Activated CD4-positive, alpha-beta T cell treated with anti-CD3 and anti-CD28 coated beads, Interleukin-2, amount 50 U/mL, for 4 hours (primary cell): ENCODE measurements at places on chromosomes 6 and 20.

DNA sequence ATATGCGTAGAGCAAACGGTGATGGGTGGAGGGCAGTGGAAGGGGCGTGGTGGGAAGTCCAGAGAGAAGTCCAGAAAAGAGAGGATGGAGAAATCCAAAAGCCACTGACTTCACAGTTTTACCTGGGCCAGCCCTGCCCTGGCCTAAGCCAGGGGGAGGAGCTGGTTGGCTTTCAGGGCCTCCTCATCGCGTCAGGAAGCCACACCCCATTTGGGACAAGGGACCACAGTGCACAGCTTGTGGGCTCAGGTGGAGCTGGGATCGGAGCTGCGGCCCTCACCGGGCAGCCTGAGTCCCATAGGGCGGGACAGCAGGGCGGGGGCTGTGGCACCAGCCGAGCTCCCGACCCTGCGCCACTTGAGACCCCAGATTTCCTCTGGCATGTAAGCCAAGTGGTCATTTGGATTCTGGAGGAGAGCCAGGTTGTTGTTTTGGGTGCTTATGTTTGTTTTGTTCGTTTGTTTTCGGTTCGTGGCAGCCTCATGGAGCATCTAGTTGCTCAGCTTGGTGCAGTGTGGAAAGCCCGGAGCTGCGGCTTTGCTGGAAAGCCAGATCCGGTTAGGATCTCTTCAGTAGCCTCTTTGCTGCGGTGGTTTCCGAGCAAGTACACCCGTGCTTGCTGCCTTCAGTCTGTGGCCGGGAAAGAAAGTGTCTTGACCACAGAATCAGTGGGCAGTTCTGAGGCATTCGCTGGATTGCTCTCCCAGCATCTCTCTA is 42.2 kb downstream of the RIOK1 start:
- no peak for DNase-seq

DNA sequence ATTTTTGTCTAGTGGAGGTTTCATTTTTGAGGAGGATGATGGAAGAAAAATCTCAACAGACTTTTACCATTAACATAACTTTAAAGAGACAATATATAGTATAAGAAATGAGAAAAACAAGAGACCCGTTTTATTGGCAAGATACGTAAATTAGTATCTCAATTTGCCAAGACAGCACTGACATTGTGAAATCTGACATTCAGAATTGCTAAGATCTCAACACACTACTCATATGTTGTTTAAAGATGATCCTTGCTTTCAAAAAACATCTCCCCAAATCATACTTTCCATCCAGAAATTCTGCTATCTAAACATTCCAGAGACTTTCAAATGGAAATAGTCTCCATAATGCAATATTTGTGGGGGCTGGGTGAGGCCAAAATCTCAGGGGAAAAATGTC is 220.9 kb upstream of the CEP162 start:
- no peak for DNase-seq

DNA sequence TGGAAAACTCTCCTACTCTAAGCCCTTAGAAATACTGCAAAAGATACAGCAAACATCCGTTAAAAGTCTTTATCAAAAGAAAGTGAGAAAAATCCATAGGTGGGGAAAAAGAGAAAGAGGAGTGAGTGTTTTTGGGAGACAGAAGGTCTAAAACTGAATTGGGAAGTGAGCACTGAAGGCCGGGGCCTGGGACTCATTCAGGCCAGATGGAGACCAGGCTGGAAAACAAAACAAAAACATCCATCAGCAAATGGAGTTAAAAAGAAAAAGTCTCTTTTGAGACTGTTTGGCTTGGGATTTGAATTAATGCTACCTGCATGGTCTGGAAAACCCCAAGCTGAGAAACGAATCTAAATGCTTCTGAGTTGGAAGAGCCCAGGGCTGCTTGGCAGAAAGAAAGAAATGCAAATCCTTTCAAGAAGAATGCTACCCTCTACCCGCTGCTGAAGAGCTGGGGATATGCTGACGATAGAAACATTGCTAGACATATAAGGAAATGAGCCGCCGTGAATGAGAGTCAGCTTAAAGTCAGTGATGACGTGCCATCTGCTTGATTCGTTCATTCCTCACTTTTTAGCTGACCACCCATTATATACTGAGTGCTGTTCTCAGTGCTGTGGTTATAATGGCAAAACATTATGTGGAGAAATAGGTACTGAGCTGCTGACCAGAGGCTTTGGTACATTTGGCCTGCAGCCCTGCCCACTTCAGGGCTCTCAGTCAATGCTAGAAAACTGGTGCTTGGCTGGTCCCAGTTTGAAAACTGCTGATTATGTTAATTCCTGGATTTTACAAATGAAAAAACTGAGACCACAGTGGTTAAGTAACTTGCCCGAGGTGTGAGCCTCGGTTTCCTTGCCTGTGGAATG is 28.0 kb upstream of the TULP4 start:
- DNase-seq = no peak

DNA sequence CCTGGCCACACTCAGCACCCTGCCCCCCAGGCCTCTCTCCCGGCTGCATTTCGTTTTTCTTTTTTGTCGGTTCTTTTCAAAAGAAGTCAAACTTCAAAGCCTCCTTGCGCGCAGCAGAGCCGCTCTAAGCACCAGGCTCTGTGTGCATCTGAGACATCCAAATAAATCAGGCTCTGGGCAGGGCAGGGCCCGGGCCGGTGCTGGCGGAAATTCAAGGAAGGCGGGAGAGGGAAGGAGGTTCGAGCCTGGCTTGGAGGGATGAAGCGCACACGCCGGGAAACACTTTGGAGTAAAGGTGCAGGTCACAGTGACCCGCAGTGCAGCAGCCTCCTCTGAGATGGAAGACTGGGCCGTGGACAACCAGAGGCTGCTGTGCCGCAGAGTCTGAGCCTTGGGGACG is 5.8 kb downstream of the GATA5 start:
- no peak for DNase-seq

- DNase-seq = no peak
Observed at GRCh38 chr6:122495612-122496011, 24.0 kb upstream of the SERINC1 start.

DNA sequence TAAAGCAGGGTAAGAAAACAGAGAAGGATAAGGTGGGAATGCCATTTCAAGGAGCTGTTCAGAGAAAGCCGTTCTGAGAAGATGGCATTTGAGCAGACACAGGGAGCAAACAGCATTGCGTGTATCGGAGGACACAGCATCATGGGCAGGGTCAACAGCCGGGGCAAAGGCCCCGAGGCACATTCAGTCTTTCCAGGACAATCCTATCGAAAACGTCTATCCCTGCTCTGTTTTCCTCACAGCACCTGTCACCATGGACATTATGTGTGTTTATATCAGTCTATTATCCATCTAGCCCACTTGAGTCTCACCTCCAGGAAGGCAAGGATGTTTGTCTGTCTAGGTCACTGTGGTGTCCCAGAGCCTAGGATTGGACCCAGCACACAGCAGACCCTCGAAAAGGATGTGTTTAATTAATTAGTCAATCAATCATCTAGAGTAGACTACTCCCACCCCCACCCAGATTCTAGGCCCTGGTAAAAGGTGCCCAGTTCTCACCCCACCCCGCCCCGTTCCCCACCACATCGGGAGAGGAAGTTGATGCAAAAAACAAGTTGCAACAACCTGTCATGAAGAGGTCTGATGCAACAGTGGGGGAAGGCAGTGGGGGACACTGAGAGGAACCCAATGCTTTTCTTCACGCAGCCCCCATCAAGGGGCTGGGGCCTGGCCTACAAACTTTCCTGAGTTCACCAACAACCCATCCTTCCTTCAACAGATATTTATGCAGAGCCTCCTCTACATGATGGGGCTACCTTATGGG is 66.6 kb downstream of the PREX1 start:
- DNase-seq = peak; percentile 37

DNA sequence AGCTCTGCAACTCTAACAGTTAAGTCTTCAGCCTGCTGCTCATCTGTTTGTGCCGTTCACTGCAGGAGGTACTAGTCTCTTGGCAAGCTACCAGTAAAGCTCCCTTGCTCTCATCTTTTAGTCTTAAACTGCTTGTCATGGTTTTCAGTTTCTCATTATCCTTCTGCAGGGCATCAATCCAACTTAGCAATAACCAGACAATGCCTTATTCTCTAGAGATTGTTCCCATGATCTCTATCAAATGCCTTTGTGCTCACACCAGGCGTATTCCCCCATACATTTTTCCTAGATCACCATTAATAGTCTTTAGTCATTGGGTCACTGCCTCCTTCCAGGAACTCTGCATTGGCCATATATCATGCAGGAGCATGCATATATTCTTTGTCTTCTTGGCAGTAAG is 171.3 kb downstream of the GRM1 start:
- no peak for DNase-seq

DNA sequence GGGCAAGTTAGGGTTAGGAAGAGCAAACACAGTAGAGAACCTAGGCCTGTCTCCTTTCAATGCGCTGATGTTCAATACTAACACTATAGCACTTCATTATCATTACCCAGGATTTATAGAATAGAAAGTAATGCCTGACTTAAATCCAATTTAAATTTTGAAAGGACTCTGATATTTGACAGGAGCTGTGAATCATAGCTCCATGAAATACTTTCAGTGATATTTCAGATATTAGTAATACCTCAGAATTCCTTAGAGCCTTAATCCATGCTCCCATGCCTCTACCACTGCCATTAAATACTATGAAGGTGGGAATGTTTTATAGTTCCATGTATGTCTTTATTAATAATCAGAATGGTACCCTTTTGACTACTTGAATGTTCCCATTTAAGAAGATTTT is 530.2 kb downstream of the BCKDHB start:
- DNase-seq = no peak

- DNase-seq = no peak
Observed at GRCh38 chr20:32672394-32672981, 1.3 kb downstream of the C20orf203 start.

GRCh38 chr6:166716910-166717617 is 90.0 kb upstream of the RPS6KA2 start:
- DNase-seq = no peak

DNA sequence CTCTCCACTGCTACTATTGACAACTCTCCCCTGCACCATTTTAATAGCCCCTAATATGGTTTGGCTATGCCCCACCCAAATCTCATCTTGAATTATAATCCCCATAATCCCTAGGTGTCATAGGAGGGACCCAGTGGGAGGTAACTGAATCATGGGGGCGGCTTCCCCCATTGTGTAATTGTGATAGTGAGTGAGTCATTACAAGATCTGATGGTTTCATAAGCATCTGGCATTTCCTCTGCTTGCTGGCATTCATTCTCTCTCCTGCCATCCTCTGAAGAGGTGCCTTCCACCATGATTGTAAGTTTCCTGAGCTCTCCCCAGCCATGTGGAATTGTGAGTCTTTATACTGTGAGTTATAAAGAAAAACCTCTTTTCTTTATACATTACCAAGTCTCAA is 74.1 kb upstream of the TCF21 start:
- DNase-seq = no peak

GRCh38 chr6:7390226-7390878 is 744 bp downstream of the RIOK1 start:
- DNase-seq = no peak

DNA sequence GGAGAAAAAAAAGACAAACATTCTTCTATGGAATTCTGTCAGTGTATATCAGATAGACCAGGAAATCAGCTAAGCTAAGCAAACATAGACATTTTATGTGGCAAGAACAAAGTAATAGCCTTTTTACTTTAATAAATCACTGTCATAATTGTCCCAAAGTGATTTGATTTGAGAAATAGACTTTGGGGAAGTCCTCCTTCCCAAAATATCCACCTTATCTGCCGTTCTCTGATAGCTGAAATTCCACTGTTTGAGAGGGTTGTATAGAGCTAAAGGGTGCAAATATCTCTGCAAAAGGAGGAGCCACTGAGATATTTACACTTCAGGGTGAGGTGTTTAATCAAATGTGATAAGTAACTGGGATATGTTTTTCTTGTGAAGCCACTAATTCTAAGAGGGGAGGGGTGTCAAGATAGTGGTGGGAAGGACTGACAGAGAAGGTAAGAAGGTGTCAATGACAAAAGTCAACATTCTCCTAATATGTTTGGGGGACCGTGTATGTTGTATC is 544.4 kb upstream of the JAG1 start:
- DNase-seq = no peak

- DNase-seq = no peak
Observed at GRCh38 chr6:106475284-106475683, 114.8 kb downstream of the CRYBG1 start.

- no peak for DNase-seq
Observed at GRCh38 chr6:125886914-125887313, 69.7 kb upstream of the HINT3 start.

GRCh38 chr20:44186674-44187053 is 324 bp downstream of the JPH2 start:
- DNase-seq = no peak

DNA sequence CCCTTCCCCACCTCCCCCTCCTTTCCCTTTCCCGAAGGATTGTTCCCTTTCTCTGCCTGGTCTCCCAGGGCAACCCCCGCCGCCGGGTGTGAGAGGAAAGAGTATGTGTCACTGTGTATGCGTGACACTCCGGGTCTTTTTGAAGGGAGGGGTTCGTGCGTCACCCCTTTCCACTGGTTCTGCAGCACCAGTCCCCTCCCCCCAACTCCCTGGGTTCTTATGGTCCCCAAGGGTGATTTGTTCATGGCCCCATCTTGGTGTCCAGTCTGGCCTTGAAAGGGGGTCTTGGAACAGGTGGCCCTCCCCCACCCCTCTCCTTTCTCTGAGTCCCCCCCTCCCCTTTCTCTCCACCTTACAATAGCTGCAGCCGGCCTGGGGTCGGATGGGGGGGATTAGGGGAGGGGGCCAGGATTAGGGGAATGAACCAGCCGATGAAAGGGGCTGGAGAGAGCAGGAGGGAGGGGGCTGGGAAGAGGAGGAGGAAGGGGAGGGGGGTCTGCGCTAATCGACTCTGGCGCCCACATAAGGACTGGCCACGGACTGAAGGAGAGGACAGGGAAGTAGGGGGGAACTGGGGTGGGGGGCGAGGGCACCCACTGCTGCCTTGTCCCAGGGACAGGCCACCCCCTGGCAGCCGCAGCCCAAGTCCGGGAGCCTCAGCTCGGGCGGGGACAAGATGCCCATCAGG is 1.3 kb upstream of the RING1 start:
- no peak for DNase-seq

- no peak for DNase-seq
Observed at GRCh38 chr6:14089224-14089623, 28.3 kb upstream of the CD83 start.
